ENCODE measurements at places on chromosomes 5 and 9.

- DNase-seq: no peak
These were observed 203.0 kb downstream of the HSPA4 start for GRCh38 chr5:133254803-133255202.

DNA sequence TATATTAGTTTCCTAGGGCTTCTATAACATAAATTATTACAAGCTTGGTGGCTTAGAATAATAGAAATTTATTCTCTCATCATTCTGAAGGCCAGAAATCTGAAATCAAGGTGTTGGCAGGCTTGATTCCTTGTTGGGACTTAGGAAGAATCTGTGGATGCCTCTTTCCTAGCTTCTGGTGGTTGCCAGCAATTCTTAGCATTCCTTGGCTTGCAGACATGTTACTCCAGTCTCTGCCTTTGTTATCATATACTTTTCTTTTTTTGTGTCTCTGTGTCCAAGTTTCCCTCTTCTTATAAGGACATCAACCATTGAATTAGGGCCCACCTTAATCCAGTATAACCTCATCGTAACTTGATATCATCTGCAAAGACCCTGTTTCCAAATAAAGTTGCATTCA lies 31.4 kb downstream of the CTNNA1 start:
- no peak for DNase-seq

- no peak for DNase-seq
These were observed 148.3 kb downstream of the CACNA1B start for GRCh38 chr9:138025908-138026307.

- no peak for DNase-seq
These were observed 275.8 kb upstream of the ADRA1B start for GRCh38 chr5:159640446-159640845.

GRCh38 chr5:176948458-176948857 lies 49.3 kb upstream of the HK3 start:
- DNase-seq: no peak

DNA sequence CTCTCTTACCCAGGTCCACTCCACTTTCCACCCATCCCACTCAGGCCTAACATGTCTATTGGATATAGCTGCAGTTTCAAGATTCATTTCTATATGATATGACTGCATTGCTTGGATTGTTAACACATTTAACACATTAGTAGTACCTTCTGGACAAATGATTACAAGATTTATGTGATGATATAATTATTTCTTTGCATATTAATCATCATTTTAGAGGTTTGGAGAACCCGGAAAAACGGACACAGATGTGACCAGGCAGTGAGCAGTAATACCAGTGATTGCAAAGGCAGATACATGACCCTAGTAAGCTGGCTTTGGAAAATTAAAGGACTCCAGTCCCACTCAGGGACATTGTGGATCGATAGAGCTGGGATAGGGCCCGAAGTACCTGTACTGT lies 103.8 kb downstream of the PRR16 start:
- no peak for DNase-seq

DNA sequence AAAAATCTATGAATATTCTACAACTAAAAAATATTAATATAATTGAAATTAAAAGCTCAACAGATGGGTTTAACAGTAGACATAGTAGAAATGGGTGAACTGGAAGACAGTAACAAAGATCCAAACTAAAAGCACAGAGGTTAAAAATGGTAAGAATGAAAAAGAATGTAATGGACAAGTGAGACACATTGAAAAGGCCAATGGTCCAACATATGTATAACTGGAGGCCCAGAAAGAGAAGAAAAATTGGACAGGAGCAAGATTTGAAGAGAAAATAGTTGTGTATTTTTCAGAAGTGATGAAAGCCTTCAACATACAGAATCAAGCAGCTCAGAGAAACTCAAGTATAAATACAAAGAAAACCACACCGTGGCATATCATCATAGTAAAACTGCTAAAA lies 58.6 kb downstream of the PCDHGC5 start:
- no peak for DNase-seq

DNA sequence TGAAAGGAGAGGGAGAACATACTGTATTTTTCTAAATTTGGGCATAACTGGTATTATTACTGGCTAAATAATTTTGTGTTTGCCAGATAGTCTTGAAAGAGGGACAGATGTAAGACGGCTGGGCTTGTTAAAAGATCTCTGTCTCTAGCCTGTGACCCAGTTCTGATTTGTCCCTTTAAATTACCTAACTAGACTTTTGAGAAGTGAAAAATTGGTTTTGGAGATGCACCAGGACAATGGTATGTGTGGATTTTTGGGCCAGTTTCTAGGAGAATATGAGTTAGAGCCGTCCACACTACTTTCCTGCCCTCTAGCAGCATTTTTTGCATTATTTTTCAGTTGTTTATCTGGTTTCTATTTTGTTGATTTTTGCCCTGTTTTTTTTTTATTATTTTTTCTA lies 33.5 kb downstream of the LNPEP start:
- DNase-seq: no peak

DNA sequence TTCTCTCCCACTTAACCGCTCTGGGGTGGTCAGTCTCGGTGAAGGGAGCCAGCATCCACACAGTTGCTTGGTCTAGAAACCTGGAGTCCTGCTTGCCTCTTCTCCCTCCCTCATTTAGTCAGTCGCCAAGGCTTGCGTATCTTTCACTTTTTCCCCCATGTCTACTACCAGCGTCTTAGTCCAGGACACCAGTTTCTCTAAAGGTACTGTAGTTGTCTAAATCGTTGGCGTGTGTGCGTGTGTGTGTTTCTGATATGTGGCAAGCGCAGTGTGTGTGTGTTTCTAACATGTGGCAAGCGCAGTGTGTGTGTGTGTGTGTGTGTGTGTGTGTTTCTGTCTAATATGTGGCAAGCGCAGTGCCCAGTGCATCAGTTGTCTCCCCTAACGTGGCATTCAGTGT lies 641 bp downstream of the ATP6V1G1 start:
- no peak for DNase-seq

GRCh38 chr5:14463629-14464028 lies 118.0 kb upstream of the OTULINL start:
- no peak for DNase-seq

- no peak for DNase-seq
These were observed 60.4 kb downstream of the BNC2 start for GRCh38 chr9:16809912-16810610.

- no peak for DNase-seq
These were observed 42.1 kb downstream of the NADK2 start for GRCh38 chr5:36199620-36200019.

DNA sequence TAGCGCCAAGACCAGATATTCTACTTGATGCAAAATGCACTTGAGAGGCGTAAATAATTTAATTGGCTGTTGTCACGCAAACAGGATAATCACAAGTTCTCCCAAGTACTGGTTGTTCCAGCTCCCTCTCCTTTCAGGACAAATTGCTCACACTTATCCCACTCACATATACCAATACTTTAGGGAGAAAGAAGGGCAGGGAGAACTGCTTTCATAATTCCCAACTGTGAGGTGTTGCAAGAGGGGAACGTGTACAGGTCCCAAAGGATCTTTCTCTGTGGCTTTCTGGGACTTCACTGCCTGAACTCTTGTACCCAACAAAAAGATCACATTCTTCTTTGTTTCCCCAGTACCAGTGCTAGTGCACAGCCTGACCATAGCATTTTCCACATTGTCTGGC lies 21.5 kb upstream of the TGFBI start:
- no peak for DNase-seq

DNA sequence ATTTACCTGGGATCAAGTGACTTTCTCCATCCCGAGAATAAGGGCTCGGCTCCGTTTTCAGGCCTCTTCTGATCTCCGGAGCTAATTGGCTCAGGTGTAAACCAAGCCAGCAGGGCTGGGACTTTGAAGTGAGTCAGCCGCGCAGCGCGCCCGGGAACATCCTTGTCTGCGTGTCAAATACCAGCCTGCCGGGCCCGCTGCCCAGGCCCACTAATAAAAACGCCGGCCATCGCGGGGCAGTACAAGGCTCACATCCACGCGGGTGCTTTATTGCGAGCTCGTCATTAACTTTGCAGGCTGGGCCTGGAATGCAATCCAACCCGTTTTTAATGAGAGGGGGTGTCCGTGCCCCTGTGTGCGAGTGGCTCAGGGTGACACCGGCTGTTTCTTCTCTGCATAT lies 416.8 kb downstream of the IRX2 start:
- no peak for DNase-seq

DNA sequence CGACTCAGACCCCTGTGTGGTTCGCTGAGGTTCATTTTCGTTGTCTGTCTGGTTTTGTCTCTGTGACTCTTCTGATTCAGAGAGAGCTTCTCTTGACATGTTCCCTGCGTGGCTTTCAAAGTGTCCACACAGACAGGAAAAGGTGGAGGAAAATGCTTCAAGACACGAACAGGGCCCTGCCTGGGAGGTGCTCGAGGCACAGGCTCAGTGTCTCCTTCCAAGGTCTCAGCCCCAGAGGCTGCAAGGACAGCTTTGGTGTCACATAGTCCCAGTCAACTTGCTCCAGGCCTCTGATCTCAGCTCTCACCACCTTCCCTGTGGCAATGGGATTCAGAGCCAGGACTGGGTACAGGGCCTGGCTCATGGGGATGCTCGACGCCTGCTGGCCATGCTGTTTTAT lies 51.6 kb upstream of the SARDH start:
- no peak for DNase-seq

DNA sequence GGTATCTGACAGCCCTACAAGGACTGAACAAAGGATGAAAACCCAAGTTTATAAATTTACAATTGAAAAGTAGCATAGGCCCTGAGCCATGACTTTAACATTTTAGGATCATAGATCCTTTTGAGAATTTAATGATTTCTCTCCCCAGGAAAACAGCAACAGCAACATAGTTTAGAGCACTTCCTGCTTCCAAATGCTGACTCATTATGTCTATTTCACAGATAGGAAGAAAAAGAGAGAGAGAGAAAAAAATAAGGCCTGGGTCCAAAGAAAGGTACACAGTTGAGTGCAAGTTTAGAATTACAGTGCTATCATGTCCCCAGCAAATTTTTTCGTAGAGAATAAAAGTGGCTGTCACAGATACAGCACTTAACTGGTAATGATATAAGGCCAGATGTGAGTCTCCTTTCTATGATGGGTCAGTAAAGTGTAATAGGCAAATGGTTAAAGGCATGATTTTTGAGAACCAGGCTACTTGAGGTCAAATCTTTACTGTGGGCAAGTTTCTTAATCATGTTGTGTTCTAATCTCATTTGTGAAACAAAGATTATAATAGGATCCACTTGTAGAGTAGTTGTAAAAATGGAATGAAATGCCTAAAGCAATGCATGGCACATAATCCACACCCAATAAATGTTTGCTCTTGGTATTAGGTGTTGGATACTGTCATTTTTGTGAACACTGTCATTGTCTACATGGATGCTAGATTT lies 12.3 kb upstream of the PPP2R2B start:
- no peak for DNase-seq

- DNase-seq: no peak
These were observed 7.2 kb upstream of the SNX30 start for GRCh38 chr9:112743216-112743836.

GRCh38 chr5:120533581-120533980 lies 69.5 kb downstream of the PRR16 start:
- no peak for DNase-seq

- DNase-seq: peak; percentile 47
These were observed 20.0 kb downstream of the JMY start for GRCh38 chr5:79255786-79256557.

GRCh38 chr5:61619777-61620518 lies 287.9 kb downstream of the ZSWIM6 start:
- DNase-seq: no peak

- no peak for DNase-seq
These were observed 12.7 kb upstream of the TMEM161B start for GRCh38 chr5:88281322-88281721.

DNA sequence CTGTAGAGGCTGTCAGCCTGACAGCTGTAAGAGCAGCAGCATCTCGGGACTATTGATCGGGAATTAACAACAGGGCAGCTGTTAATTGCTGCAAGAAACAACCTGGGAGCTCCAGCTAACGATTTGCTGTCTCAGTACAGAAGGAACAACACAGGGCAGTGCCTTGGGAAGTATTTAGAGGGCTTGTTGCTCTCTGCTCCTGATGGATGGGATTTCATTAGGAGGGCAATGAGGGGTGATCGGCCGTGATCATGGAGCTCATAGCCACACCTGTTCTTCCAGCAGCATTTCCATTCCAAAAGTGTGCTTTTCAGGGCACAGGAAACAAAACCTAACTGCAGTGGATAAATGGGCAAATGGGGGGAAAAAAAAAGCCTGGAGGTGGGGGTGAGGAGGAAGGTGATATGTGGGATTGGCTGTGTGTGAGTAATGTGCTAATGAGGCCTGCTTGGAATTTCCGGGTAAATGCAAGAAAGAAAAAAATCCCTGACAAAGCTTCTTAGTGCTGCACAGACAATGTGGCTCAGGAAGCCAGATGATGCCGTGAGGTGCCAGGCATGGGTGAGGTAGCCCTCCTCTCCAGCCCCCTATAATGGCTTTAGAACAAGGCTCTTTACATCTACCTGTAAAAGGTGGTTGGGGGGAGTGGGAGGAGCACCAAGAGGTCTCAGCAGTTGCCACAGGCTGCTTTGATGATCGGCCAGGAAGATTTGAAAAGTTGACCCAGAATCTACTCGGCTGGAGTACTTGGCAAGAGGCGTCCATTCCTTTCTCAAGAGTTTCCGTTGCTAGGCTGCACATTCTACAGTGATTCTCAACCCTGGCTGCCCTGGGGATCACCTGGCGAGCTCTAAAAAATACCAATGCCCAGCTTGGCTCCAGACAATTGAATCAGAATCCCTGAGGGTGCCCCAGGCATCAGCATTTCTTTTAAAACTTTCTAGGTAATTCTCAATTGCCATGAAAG lies 139.5 kb upstream of the KLF9 start:
- no peak for DNase-seq

DNA sequence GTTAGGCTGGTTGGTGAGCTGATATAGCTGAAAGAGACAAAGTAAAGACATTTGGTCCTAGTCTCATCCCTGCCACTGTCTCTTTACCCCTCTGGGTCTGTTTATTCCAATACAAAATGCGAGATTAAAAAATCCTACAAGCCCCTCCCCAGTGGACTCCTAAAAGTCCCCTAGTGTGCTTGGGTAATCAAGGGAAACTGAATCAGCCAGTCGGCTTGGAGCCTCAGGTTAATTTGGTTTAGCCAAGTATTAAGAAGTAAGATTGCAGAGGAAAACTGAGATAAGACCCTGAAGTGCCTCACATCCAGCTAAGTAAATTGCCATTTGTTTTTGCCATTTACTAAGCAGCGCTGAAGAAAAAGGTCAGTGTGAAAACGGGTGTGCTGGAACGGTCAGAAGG lies 10.4 kb downstream of the NIM1K start:
- no peak for DNase-seq
